ENCODE measurements at places on chromosomes 5 and 9. TPM values are rescaled to one million over a fixed set of nuclear protein-coding genes. Genes with fewer than 3 reads are reported as not detected.

DNA sequence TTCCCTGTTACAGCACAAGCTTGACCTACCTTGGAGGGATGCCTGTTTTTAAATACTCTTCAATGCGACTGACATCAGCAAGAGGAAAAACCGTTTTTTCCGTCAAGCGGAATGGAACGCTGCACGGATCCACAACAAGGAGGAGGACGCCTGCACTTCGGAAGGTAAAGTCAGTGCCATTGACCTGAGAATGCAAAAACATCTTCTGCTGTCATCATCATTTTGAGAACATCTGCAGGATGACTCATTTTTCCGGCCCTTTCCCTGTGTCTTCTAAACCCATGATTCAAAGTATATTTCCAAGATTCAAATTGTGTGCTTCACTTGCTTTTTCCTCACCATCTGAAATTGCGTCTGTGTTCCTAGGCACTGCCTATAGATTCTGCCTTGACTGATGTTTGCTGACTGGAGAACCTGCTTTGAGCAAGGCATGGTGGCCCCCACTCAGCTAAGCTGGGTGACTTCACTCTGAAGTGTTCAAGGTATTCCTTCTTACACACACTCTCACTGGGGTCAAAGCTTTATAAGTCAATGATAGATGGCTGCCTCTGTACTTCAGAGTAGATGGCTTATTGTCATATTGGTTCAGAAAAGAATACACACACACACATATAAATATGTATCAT is 78.1 kb downstream of the CEMIP2 start:
- H3K4me3 ChIP-seq: no peak overlapping the region
- no peaks in the 10 kb centered on the region for H3K27me3 ChIP-seq
- DNase-seq: no peak
- H3K4me1 ChIP-seq: peaks cover 22% of the 10 kb centered on the region
- H3K36me3 ChIP-seq: peaks cover 4% of the 10 kb centered on the region
- H3K27ac ChIP-seq: no peak overlapping the region

- H3K4me3 ChIP-seq: no peak overlapping the region
- no peaks in the 10 kb centered on the region for H3K36me3 ChIP-seq
- no peaks in the 10 kb centered on the region for H3K27me3 ChIP-seq
Observed at GRCh38 chr5:137441476-137441875, 57.6 kb downstream of the SPOCK1 start.

The IL33 gene
- total RNA-seq: 1.6 TPM

DNA sequence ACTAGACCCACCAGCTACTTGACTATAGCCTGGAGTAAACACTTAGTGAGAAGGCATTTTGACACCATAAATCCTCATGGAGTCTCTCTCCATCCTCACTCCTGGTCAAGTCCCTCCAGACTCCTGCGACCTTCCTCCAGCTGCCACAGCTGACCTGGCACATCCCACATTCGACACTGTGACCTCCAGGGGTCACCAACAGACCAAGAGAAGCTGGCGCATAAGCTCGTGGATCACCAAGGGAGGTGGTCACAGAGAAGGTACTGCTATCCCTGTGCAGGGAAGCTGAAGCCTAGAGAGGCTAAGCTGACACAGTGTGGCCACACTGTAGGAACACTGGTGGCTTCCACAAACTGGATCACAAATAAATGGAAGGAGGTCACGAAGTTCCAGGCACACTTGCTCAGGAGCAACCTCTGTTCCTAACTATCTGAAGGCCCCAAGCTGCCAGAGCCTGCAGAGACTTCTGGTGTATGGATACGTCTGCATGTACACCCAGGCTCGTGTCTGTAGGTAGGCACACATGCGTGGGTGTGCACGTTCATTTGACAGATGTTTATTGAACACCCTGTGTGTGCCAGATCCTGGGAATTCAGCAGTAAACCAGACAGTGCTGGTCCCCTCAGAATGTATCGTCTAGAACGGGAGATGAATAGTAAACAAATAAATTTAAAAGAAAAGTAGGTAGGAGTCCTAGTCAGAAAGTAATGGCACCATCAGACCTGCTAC is 104.4 kb downstream of the C5orf15 start:
- no peaks in the 10 kb centered on the region for H3K4me1 ChIP-seq
- H3K27ac ChIP-seq: no peak overlapping the region
- no peaks in the 10 kb centered on the region for H3K27me3 ChIP-seq
- H3K4me3 ChIP-seq: no peak overlapping the region
- no peak for DNase-seq

The PCA3 gene
- not detected for total RNA-seq

GRCh38 chr5:159106569-159107282 is 7.0 kb upstream of the EBF1 start:
- peak overlapping the region; percentile 44 for H3K4me3 ChIP-seq
- H3K36me3 ChIP-seq: no peaks in the 10 kb centered on the region
- H3K27ac ChIP-seq: no peak overlapping the region
- 0 out of 2 replicates have a peak, but pooled peaks cover 8% of the 10 kb centered on the region for H3K4me1 ChIP-seq
- H3K27me3 ChIP-seq: peaks cover 44% of the 10 kb centered on the region

DNA sequence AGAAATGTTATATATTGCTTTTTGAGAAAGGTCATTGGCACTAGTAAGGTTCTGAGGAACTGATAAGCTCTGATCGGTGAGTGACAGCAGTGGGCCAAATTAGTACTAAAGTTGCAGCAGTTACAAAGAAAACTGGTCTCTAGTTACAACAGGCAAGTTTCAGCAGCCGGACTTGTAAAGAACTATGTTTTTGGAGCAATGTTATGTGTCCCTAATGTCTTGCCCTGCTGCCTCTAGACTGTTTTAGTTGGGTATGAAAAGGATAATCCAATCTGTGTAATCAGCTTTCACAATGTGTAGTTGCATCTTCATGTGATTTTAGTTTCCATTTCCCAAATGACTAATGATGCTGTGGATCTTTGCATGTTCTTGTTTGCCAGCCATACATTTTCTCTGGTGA is 113.5 kb downstream of the CAMK4 start:
- H3K27me3 ChIP-seq: peaks cover 37% of the 10 kb centered on the region
- H3K27ac ChIP-seq: no peak overlapping the region
- H3K4me3 ChIP-seq: no peak overlapping the region
- no peak for DNase-seq
- no peaks in the 10 kb centered on the region for H3K4me1 ChIP-seq

DNA sequence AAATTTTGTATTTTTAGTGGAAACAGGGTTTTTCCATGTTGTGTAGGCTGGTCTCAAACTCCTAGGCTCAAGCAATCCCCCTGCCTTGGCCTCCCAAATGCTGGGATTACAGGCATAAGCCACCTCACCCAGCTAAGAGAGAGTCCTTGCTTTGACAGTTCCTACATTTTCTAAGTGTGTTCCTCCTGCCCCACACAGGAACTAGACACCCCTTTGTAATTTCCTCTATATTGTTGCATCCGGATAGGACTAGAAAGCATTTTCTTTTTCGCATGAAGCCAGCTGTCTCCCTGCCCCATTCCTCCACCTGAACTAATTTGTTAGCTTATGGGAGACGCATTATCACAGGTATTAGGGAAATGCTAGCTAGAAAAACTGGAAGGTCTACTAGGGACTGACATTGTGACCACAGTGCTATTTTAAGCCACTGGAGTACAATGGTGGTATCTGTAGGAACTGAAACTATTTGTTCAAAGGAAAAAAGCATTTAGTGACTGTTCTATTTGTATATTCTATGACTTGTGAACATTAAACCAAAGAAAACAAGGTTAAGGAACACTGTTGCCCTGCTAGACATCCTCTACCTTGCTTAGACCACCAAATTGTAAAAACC is 214.1 kb downstream of the SMARCA2 start:
- DNase-seq: peak; percentile 24
- H3K4me3 ChIP-seq: no peak overlapping the region
- H3K36me3 ChIP-seq: no peaks in the 10 kb centered on the region
- H3K27me3 ChIP-seq: no peaks in the 10 kb centered on the region

The TAF9 gene
- total RNA-seq: 61.6 TPM

The DOLPP1 gene
- total RNA-seq: 37.1 TPM

DNA sequence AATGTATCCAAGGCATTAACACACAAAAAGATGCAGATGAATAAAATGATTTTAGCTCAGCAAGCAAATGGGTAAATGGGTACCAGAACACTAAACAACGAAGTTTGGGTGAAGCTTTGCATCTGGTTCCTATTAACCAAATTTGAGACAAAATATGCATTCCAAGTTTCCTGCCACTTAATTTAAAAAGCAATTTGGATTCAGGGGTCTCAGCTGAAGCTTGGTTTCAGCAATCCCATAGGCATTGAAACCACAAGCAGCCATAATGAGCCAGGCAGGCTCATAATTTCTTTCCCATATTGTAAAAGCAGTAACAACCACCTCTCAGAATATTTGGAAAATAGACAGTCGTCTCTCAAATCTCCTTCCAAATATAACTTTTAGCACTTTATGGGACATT is 138.9 kb downstream of the NXNL2 start:
- DNase-seq: no peak
- no peaks in the 10 kb centered on the region for H3K27me3 ChIP-seq
- no peaks in the 10 kb centered on the region for H3K36me3 ChIP-seq
- no peaks in the 10 kb centered on the region for H3K4me1 ChIP-seq
- H3K27ac ChIP-seq: no peak overlapping the region
- H3K4me3 ChIP-seq: no peak overlapping the region

- no peaks in the 10 kb centered on the region for H3K36me3 ChIP-seq
- DNase-seq: peak; percentile 45
- H3K27me3 ChIP-seq: no peaks in the 10 kb centered on the region
Observed at GRCh38 chr5:91170266-91170665, 212.9 kb downstream of the ARRDC3 start.

GRCh38 chr9:7095058-7095457 is 337.3 kb downstream of the KDM4C start:
- no peak for DNase-seq
- H3K27ac ChIP-seq: no peak overlapping the region
- no peaks in the 10 kb centered on the region for H3K36me3 ChIP-seq
- H3K27me3 ChIP-seq: no peaks in the 10 kb centered on the region
- no peak overlapping the region for H3K4me3 ChIP-seq

The KIF3A gene
- total RNA-seq: 9.5 TPM

DNA sequence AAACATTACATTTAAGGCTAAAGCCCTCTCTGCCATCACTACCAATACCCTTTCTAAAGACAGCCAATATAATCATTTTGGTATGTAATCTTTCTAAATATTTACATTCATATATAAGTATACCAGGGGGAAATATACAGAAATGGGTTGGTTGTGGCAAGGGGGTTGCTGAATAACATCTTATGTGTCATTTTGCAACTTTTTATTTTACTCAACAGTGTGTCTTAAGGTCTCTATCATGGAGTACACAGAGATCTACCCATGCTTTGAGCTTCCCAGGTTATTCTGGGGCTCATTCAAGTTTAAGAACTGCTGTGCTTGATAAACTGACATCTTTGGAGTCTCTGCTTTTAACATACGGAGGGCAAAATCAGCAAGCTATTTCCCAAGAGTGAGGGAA is 7.4 kb upstream of the FAT2 start:
- peaks cover 12% of the 10 kb centered on the region for H3K4me1 ChIP-seq
- no peaks in the 10 kb centered on the region for H3K27me3 ChIP-seq
- H3K4me3 ChIP-seq: no peak overlapping the region
- no peak overlapping the region for H3K27ac ChIP-seq

The ATP10B gene
- total RNA-seq: not detected

- no peak overlapping the region for H3K27ac ChIP-seq
- no peaks in the 10 kb centered on the region for H3K4me1 ChIP-seq
- no peak for DNase-seq
- H3K4me3 ChIP-seq: no peak overlapping the region
- no peaks in the 10 kb centered on the region for H3K36me3 ChIP-seq
- peaks cover 8% of the 10 kb centered on the region for H3K27me3 ChIP-seq
Observed at GRCh38 chr5:174937201-174938123, 213.1 kb downstream of the MSX2 start.

The COL5A1 gene
- total RNA-seq: 15.4 TPM

The FSD1L gene
- total RNA-seq: 1.7 TPM

The LVRN gene
- not detected for total RNA-seq

GRCh38 chr9:132946631-132947295 is 2.3 kb upstream of the TSC1 start:
- H3K36me3 ChIP-seq: no peaks in the 10 kb centered on the region
- peaks cover 27% of the 10 kb centered on the region for H3K4me1 ChIP-seq
- H3K4me3 ChIP-seq: no peak overlapping the region
- no peak overlapping the region for H3K27ac ChIP-seq
- no peak for DNase-seq

DNA sequence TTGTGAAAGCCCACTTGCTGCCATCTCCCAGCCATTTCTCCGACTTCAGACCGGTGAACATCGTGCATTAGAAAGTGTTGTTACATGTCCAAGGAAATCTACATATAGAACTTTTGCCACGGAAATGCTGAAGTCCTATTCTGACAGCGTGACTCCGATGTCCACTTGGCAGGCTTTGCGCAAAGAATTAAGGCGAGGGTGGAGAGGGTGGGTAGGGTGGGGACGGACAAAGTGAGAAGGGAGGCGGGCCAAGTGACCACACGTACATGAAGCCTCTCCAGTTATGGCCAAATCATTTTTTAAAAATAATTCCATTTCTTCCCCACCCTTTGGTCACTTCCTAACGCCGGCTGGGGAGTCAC is 460 bp upstream of the ACO1 start:
- no peaks in the 10 kb centered on the region for H3K27me3 ChIP-seq
- no peak for DNase-seq

The CTNNAL1 gene
- 97.7 TPM for total RNA-seq

DNA sequence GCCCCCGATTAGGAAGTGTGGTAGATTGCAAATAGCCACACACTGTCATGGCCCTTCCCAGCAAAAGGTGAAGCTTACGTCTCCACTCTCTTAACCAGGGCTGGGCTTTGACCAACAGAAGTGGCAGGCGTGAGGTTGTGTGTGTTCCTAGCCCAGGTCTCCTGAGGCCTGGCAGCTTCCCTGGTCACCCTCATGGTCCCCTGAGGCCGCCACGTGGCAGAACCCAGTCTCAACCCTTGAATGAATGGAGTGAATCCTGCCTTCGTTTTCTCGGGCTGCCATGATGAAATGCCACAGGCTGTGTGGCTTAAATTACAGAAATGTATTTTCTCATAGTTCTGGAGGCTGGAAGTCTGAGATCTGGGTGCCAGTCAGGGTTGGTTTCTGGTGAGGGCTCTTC is 370.4 kb downstream of the IRX2 start:
- H3K4me1 ChIP-seq: no peaks in the 10 kb centered on the region
- no peak overlapping the region for H3K27ac ChIP-seq
- H3K36me3 ChIP-seq: no peaks in the 10 kb centered on the region
- peaks cover 8% of the 10 kb centered on the region for H3K27me3 ChIP-seq

The INSL6 gene
- not detected for total RNA-seq

- H3K36me3 ChIP-seq: no peaks in the 10 kb centered on the region
- no peak for DNase-seq
- H3K4me1 ChIP-seq: 0 out of 2 replicates have a peak, but pooled peaks cover 6% of the 10 kb centered on the region
- no peak overlapping the region for H3K27ac ChIP-seq
Observed at GRCh38 chr5:96195123-96195522, 233.5 kb upstream of the ELL2 start.

DNA sequence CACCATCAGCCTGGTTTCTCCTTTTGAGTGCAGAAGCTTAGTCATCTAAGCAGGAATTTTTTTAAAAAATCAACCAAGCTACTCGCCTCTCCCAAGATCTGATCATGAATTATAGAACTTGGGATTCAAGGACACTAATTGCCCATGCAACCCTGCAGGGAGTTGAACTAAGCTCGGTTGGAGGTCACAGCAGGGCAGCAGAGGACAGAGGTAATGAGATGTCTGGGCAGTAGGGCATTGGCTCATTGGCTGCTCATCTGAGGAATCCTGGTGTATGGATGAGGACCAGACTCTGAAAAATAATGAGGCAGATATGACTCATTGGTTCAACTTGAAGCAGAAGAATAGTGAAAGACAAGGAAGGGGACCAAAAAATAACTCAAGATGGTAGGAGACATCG is 111.8 kb upstream of the TLE1 start:
- no peaks in the 10 kb centered on the region for H3K36me3 ChIP-seq
- H3K27me3 ChIP-seq: no peaks in the 10 kb centered on the region
- H3K27ac ChIP-seq: no peak overlapping the region
- peak; percentile 4 for DNase-seq

The MAMDC4 gene
- 5.3 TPM for total RNA-seq
